ENCODE measurements at places on chromosomes 2 and 18. TPM values are rescaled to one million over a fixed set of nuclear protein-coding genes. Genes with fewer than 3 reads are reported as not detected.

The CNTNAP5 gene
- not detected for total RNA-seq

The TMEM131 gene
- total RNA-seq = 43.9 TPM

The CTDP1 gene
- 24.4 TPM for total RNA-seq

The CHRNG gene
- not detected for total RNA-seq

The KCNE4 gene
- 5.9 TPM for total RNA-seq

The SLC4A3 gene
- total RNA-seq = 5.7 TPM

The TNFRSF11A gene
- total RNA-seq = 4.7 TPM

The TXNL4A gene
- 82.7 TPM for total RNA-seq

The ARHGAP28 gene
- total RNA-seq = 16.6 TPM

The MOGAT1 gene
- 0.26 TPM for total RNA-seq

The TMEFF2 gene
- total RNA-seq = not detected

The MEP1B gene
- total RNA-seq = not detected

The PIEZO2 gene
- total RNA-seq = 77.7 TPM

The DTNA gene
- 12.0 TPM for total RNA-seq

All from left lung (tissue), 14 donors.